Fibroblast of villous mesenchyme (primary cell): ENCODE measurements at places on chromosomes 2 and 18.

DNA sequence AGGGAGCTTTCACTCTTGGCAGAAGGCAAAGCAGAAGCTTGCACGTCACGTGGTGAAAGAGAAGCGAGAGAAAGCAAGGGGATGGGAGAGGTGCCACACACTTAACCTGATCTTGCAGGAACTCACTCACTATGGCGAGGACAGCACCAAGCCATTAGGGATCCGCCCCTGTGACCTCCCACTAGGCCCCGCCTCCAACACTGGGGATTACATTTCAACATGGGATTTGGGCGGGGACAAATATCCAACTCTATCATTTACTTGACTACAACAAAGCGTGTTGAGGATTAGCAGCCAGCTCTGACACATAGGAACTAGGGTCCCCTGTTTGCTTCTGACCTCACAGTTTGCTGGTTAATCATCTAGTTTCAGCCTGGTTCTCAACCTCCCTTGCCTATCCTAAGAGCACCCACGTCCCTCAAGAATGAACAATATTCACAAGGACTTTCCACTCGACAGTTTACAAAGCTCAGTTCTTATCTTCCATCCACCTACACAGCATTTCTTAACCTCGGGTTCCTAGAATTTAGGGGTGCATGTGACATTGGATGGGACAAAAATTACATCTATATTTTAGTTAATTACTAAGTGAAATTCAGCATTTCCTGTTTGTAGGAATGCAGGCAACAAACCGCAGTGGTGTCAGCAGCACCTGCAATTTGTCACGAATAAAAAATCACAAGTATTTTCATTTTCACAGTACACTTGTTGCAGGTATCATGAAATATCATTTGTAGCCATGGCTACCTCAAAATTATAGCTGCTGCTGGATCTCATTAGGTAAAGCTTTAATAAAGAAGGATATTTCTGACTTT, 36.0 kb downstream of the LBH start:
- DNase-seq = no peak

- DNase-seq = no peak
Observed at GRCh38 chr2:16908656-16909055, 243.0 kb upstream of the CYRIA start.

- DNase-seq = no peak
Observed at GRCh38 chr2:112730216-112730615, 9.4 kb downstream of the NT5DC4 start.

DNA sequence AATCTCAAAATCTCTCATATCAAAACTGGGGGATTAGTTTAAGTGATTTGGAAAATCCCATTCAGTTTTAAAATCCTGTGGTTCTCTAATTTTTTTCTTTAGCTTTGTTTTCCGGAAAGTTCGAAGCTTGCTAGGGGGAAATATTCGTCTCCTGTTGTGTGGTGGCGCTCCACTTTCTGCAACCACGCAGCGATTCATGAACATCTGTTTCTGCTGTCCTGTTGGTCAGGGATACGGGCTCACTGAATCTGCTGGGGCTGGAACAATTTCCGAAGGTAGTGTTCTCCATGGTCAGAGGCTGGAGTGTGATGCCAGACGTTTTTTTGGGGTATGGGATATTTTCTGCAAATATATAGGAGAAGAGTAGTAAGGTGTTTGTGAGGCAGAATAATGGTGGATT, 66.1 kb downstream of the ACSL3 start:
- no peak for DNase-seq

DNA sequence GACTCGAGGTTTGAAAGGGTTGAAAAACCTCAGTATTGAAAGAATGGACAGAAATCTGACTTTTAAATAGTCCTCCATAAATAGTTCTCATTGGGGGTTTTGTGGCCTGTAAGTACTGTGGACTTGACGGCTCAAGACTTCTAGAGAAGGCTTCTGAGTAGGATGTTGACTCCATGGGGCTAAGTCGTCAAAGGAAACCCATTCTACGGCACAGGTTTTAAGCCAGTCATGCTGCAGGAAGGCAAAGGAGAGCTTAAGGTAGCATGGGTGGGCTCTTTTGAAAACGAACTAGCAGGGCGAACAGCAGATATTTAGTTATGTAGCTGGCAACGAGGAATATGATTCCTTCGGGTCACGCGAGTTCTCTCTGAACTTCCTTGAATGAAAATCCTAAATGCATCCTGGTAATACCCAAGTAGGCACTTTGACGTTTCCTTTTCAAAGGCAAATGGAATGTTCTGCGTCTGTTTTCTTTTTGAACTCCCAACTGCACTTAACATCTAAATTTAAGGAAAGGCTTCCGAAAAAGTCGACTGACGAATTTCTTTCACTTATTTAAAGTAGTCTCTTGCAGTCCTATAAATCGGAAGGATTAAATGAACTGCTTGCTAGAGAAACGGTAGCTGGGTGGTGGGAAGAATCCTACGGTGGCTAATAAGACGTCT, 1.1 kb upstream of the NEDD4L start:
- DNase-seq = no peak

GRCh38 chr18:21439431-21439846, 161.1 kb downstream of the ESCO1 start:
- peak; percentile 88 for DNase-seq

- DNase-seq = no peak
Observed at GRCh38 chr2:170680172-170680941, 34.8 kb upstream of the SP5 start.

DNA sequence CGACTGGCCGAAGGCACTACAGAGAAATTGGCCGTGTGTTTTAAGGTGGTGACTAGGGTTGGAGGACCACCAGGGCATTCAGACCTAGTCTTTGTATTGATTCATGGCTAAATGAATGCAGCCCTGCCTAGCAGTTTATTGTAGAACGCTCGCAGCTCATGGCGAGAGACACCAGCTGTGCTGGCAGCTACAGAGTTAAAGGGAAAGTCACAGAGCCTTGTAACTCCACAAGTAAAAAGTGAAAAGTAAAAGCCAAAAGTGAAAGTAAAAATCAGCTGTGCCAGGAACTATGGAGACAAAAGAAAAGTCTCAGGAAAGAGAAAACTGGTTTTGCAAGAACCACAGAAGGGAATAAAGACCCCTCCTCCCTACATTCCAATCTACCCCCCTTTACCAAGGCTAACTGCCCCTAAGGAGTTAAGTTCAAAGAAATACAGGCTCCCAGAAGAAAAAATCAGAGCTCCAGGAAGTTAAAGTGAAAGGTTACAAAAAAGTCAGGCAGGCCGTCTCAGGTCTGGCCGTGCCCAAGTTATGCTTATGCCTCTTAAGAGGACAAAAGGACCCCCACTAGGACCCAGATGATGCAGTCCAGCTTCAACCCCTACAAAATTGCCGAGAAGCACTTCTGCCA, 46.4 kb upstream of the SELENOI start:
- peak; percentile 79 for DNase-seq

- no peak for DNase-seq
Observed at GRCh38 chr2:133400411-133400810, 167.9 kb downstream of the NCKAP5 start.

DNA sequence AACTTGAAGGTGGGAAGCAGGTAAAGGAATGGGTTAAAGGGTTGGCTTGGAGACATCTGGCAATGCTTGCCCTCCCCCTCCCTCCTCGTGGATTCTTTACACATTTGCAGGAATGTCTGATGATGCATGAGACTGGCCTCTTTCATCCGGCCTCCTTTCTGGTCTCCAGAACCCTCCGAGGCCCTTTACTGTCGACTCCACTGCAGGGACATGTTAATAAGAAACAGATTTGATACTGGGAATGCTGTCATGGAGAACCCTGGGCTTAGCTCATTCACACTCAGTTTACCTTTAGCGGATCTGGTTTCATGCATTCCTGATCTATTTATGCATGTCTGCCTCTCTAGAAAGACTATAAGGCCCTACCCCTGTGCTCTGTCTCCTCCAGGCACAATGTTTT, 238.7 kb downstream of the TGIF1 start:
- DNase-seq = peak; percentile 91

GRCh38 chr2:67485431-67485830, 88.3 kb downstream of the ETAA1 start:
- peak; percentile 63 for DNase-seq

GRCh38 chr2:130327703-130328527, 14.8 kb upstream of the IMP4 start:
- peak; percentile 76 for DNase-seq

GRCh38 chr2:135086222-135086621, 34.1 kb downstream of the RAB3GAP1 start:
- DNase-seq = no peak

DNA sequence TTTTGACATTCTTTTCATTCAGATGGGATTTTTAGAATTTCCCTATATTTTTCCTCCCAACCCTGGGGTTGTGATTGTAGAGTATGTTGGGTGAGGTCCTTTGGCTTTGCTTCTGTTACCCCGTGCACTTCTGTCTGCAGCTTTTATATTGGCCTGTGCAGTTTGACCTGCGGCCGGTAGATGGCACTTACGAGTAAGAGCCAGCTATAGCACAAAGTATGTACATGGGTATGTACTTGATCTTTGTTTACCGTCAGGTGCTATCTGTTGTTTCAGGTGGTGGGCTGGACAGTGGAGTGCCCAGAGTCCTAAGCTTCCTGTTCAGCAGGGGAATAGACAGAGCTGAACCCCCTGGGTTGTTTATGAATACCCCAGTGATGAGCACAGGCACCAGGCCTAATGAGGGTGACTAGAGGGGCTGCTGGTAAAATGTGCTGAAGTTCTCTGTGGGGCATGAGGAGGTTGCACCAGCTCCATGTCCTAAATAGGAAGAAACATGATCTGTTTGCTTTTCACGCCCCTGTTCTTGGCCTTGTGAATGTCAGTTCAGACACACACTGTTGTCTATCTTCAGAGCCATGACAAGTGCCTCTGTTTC, 58.9 kb upstream of the THUMPD2 start:
- peak; percentile 46 for DNase-seq

DNA sequence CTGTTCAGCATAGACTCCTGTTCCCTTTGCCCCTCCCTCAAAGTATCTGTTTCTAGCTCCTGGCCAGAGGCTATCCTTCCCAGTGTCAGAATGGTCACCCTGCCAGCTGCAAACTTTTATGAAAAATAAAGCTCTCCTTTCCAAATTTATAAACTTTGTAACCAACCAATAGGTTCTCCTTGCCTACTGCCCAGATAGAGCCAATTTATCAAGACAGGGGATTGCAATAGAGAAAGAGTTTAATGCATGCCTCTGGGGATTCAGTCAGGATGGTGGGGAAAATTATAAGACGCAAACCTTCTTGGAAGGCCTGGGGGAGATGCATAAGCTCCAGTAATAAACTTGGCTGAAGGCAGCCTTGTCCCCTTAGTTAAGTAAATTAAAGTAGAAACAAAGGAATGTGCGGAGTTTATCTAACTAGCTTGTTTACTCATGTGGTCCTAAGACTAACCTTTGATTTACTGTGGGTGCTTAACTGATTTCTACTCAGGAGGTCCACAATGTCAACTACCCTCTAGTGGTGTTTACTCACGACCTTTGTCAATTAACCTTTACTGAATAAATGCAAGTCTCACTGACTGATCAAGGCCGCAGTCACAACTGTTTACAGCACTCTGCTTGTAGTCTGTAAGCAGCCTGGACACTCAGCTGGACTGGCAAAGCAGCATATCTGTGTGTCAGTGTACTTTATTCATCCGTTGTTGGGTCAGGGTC, 42.9 kb upstream of the PDK1 start:
- no peak for DNase-seq

GRCh38 chr2:69147841-69148533, 135.0 kb downstream of the ANTXR1 start:
- no peak for DNase-seq

DNA sequence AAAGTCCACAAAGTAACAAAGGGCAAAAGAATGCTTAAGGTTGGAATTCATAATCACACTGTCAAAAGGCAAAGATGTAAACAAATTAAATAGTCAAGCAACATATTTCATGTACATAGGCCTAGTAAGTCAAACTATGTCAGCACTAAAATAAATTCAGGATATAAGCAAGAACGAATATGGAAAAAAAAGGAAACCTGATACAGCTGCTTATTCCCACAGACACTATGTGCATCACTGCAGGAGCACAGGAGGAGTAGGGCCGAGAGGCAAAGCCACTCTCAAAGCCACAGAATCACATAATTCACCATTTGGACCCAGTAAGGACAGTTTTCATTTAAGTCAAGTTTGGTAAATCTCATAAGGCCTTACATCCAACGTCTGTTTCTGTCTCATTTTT, 116.6 kb downstream of the SATB2 start:
- no peak for DNase-seq

GRCh38 chr18:32754508-32755263, 18.1 kb downstream of the KLHL14 start:
- no peak for DNase-seq

DNA sequence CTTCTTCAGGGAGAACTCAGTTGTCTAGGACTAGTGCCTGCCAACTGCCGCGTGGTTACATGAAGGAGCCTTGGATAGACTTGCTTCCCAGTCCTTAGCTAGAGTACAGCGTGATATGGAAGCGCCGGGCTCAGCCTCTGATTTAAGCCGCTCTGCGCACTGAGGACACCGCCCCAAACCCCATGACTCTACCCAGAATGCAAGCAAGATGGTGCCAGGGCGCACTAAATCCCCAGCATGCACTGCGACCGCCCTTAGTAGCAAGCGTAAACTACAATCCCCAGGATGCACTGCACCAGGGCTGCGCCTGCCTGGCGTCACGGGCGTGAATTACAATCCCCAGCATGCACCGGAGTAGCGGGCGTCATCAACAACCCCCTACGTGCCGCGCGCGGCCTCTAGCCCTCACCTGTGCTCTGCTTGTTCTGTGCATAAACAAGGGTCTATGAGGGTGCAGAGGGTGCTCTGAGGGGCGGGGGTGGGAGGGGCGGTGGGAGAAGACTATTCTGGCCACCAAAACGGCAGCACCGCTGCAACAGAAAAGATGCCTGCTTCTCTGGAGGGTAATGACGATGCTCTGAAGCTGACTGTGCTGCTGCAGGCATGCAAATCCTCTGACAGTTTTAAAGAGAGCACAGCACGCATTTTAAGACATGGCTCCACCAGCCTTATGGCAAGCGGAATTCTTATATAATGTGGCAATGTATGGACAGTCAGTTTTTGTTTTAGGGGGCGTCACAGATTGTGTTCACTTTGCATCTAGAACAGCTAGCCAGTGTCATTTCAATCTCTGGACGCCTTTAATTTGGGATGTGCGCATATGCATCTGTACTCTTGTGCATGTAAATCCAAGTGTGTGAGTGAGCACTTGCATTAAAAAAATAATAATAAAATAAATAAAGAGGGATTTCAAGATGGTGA, 282.5 kb upstream of the MYT1L start:
- DNase-seq = peak; percentile 26

GRCh38 chr2:73112913-73113854, at the start of gene RAB11FIP5:
Gene RAB11FIP5, minus strand, starts transcription at chr2:73112948. Its CDS starts 171 bp downstream, at chr2:73112777.
- DNase-seq = peak; percentile 73

DNA sequence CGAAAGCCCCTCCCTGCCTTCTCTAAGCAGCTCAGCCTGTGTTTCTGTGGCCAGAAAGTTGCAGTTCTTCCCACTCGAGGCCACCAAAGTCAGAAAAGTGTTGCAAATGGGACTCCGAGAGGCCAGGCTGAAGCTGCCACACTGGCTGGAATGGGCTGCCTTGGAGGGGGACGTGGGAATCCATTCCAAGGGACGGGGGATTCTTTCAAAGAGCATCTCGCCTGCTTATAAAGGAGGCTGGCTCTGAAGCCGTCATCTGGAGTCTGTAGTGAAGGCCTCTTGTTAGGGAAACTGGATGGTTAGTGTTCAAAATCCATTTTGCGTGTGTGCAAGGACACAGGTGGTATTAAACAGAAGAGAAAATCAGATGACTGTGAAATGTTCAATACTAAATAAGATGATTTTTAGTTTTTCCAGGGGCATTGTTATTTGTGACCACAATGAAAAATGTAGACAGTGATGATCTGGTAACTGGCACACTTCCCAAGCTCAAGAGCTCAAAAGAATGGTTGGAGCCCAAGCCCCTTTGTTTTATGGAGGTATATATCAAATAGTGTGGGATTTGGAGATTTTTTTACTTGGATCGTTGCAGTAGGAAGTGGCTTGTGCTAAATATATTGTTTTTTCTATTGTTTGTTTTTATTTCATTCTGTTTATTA, 782 bp downstream of the FAM228B start:
- DNase-seq = no peak
